ENCODE measurements at places on chromosomes 6 and 20. TPM values are rescaled to one million over a fixed set of nuclear protein-coding genes. Genes with fewer than 3 reads are reported as not detected.

- no peaks in the 10 kb centered on the region for H3K27me3 ChIP-seq
- no peaks in the 10 kb centered on the region for H3K36me3 ChIP-seq
- DNase-seq: no peak
- H3K4me1 ChIP-seq: peaks cover 46% of the 10 kb centered on the region
Measured at GRCh38 chr6:49464691-49465090, 1.5 kb downstream of the CENPQ start.

DNA sequence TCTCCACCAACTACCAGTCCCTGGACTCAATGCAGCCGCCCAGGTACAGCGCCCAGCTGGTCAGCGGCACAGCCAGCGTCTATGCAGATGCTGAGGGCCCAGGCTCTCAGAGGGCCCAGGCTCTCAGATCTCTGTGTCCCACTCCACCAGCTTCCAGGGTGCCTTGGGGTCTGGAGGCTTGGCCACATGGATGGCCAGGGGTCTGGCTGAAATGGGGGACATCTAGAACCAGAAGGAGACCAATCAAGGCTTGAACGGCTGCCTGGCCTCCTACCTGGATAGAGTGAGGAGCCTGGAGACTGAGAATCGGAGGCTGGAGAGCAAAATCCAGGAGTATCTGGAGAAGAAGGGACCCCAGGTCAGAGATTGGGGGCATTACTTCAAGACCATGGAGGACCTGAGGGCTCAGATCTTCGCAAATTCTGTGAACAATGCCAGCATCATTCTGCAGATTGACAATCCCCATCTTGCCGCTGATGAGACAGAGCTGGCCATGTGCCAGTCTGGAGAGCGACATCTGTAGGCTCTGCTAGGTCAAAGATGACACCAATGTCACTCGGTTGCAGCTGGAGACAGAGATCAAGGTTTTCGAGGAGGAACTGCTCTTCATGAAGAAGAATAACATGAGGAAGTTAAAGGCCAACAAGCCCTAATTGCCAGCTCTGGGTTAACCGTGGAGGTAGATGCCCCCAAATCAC lies 44.1 kb upstream of the GRM4 start:
- H3K4me3 ChIP-seq: no peak overlapping the region
- DNase-seq: peak; percentile 28
- no peak overlapping the region for H3K27ac ChIP-seq
- H3K4me1 ChIP-seq: no peaks in the 10 kb centered on the region
- no peaks in the 10 kb centered on the region for H3K27me3 ChIP-seq
- no peaks in the 10 kb centered on the region for H3K36me3 ChIP-seq

DNA sequence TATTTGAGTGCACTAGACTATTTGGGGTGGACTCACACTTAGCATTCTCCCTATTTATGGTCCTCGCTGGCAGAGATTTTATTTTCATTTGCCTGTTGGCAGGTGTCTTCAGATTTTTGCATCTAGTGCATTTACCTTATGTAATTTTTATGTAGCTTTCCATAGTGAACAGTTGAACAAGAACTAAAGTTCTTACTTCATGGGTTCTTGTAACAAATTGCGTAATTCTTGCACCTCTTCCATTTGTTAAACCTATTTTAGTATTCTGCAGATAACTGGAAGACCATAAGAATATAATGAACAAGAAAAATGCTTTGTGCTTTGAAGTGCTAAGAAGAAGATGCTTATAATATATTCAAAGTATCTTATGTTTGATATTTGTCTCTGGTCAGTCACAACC lies 252.8 kb upstream of the MMS22L start:
- H3K27me3 ChIP-seq: no peaks in the 10 kb centered on the region
- H3K36me3 ChIP-seq: no peaks in the 10 kb centered on the region
- no peak overlapping the region for H3K4me3 ChIP-seq
- DNase-seq: no peak
- H3K27ac ChIP-seq: no peak overlapping the region

Gene MACROD2
- total RNA-seq: 3.6 TPM

Gene WFDC10B
- total RNA-seq: not detected

Gene TSHZ2
- total RNA-seq: 3.1 TPM

Gene PGC
- not detected for total RNA-seq

Measured in left ventricle myocardium inferior (tissue), 1 donor.